Stimulated activated CD8-positive, alpha-beta memory T cell treated with anti-CD3 and anti-CD28 coated beads, Interleukin-15, amount 100 ng/mL, for 4 hours (primary cell): ENCODE measurements at places on chromosomes 1 and 21.

DNA sequence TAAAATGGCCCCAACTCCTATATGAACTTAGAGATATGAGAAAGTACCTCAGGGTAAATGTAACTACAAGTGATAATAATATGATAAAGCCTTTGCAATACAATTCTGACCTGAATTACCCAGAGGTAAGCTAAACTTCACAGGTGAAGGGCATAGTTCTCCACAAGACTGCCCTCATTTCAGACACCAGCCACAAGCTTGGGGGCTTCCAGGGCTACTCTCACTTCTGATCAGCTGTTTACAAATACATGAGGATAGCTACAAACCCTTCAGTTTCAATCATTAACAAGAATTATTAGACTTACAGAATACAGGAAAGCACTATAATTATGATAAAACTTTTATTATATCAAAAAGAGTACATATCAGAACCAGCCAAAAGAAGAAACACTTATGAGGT lies 18.7 kb upstream of the DPH5 start:
- DNase-seq: no peak

DNA sequence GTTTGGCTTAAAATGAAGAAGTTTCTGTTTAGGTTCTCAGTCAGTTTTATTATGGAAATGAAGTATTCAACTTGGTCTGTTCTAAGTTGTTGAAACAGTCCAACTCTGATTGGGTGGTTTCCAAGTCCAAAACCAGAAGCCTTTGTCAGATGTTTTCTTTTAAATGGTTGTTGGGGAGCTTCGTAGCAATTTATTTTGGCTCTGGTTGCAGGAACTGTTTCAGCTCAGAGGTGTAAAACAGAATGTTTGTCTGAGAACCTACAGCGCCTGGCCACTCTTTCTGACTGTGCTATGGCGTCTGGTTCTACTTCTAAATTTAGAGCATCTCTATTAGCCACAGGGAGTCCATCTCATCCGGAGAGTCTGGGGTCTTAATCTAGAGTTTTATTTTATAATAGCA lies 582.6 kb upstream of the TMPRSS15 start:
- DNase-seq: no peak

- no peak for DNase-seq
Observed at GRCh38 chr1:170881268-170882265, 53.8 kb upstream of the MROH9 start.

GRCh38 chr1:198713081-198713480 lies 74.2 kb downstream of the PTPRC start:
- DNase-seq: no peak

- DNase-seq: no peak
Observed at GRCh38 chr1:66437136-66437401, 96.9 kb upstream of the SGIP1 start.

GRCh38 chr21:38768471-38769063 lies 37.2 kb upstream of the ETS2 start:
- DNase-seq: no peak

DNA sequence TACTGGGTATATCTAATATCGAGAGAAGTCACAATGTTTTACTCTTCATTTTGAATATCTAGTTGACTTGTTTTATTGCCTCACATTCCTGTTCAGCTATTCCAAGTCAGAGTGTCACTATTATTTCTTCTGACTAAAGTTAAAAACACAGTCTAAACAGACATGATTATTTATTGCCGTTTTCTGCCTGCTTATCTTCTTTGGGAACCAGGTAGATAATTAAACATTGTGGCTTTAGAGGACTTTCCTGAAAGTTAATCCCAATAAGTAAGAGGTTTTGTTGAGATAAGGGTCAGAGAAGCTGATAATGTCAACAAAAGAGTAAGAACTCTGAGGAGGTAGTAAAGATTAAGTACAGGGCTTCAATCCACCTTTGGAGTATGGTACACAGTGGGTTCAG lies 53.8 kb downstream of the PCNX2 start:
- DNase-seq: no peak

GRCh38 chr21:30206551-30207251 lies 9.2 kb downstream of the CLDN8 start:
- DNase-seq: no peak

- DNase-seq: no peak
Observed at GRCh38 chr1:17039522-17039921, 14.3 kb downstream of the SDHB start.

- no peak for DNase-seq
Observed at GRCh38 chr1:3902571-3903091, 2.6 kb upstream of the C1orf174 start.

GRCh38 chr1:113192242-113192641 lies 119.2 kb downstream of the LRIG2 start:
- no peak for DNase-seq

GRCh38 chr1:180028864-180029263 lies 74.3 kb downstream of the CEP350 start:
- no peak for DNase-seq

DNA sequence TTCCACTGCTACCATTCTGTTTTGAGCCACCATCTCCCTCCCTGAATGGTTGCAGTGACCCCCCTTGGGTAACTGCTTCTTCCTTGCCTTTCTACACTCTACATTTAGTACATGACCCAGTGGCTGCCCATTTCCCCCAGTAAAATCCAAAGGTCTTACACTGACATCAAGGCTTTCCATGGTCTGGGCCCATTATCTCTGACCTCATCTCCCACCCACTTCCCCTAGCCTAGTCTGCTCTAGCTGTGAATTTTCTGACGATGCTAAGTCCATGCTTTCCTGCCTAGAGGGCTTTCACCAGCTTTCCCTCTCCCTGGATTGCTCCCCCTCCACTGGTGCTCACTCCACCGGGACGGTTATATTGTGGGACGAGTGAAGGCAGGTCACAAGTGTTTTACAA lies 219.2 kb downstream of the RYR2 start:
- no peak for DNase-seq

GRCh38 chr1:219460896-219461815 lies 151.7 kb downstream of the ZC3H11B start:
- DNase-seq: no peak

DNA sequence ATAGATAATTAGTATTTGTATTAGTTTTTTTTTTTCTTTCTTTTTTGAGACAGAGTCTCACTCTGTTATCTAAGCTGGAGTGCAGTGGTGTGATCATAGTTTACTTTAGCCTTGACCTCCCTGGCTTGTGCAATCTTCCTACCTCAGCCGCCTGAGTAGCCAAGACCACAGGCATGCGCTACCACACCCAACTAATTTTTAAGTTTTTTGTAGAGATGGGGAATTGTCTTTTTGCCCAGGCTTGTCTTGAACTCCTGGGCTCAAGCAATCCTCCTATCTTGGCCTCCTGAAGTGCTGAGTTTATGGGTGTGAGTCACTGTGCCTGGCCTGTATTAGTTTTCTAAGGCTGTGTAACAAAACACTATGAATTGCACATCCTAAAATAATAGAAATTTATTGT lies 58.3 kb downstream of the MSH4 start:
- no peak for DNase-seq

- DNase-seq: no peak
Observed at GRCh38 chr1:44964396-44964795, 22.0 kb downstream of the EIF2B3 start.

- no peak for DNase-seq
Observed at GRCh38 chr1:17734609-17735008, 20.5 kb upstream of the ACTL8 start.

GRCh38 chr1:221634606-221635005 lies 107.3 kb downstream of the DUSP10 start:
- DNase-seq: no peak

DNA sequence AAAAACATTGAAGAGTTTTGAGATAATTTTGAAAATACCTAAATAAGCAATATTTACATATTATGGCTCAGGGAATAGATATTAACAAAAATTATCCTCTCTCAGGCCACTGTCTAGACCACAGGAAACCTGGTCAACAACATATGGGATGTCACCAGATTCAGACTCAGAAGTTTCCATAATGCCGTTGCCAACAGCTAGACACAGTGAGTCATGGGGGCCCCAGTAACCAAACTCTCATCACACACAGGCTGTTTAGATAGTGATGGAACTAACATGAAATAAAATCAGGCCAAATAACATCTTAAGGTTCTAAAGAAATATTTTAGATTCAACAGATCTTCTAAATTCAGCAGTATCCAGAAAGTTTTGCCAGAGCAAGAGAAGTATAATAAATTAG lies 681.7 kb upstream of the ADAMTS5 start:
- DNase-seq: no peak

GRCh38 chr1:218219460-218219859 lies 65.6 kb upstream of the RRP15 start:
- DNase-seq: no peak

DNA sequence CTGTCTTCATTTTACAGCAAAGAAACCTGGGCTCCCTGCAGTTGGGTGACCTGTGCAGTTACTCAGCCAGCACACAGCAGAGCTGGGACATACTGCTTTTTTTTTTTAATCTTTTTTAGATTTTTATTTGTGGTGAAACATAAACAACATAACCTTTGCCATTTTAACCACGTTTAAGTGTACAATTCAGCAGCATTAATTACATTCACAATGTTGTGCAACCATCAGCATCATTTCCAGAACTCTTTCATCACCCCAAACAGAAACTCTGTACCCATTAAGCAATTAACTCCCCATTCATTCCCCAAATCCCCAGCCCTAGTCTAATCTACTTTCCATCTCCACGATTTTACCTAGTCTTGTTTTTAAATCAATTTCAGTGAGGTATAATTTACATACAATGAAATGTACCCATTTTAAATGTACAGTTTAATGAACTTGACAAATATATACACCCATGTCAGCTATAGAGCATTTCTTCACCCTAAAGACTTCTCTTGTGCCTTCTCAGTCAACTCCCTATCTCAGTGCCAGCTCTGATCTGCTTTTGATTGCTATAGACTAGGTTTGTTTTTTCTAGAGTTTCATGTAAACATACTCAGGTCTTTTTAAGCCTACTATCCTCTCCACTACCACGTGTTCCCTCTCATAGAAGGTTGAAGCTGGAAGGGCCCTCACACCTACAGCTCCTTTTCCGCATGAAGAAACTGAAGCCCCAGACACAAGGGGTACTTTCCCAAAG lies 37.8 kb upstream of the C8B start:
- no peak for DNase-seq

- DNase-seq: no peak
Observed at GRCh38 chr1:160438935-160439334, 38.6 kb downstream of the VANGL2 start.

- no peak for DNase-seq
Observed at GRCh38 chr1:22816067-22816775, 105.6 kb downstream of the EPHB2 start.

- no peak for DNase-seq
Observed at GRCh38 chr1:54716299-54717047, 812 bp downstream of the TTC4 start.

DNA sequence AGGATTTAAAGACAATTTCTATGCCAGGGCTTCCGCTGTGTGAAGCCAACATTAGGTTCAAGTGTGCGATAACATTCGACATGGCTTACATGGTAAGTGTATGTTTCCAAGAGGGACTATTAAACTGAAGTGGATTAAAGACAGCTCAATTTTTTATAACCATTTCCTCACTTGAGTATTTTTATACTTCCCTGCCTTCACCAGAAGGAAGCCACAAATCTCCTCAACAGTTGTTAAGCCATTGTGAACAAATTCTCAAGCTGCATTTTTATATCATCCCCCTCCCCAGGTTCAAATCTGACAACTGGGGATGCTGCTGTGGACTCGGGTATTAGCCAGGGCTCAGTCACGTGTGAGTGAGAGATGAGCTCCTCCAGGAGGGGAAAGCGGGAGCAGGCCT lies 116.3 kb downstream of the RHOU start:
- no peak for DNase-seq

GRCh38 chr1:168920456-168921094 lies 185.9 kb upstream of the ATP1B1 start:
- no peak for DNase-seq

GRCh38 chr1:43285269-43285990 lies at the start of gene C1orf210:
Gene C1orf210 (minus strand): TSS chr1:43285581. CDS start chr1:43283270, 2,311 bp downstream.
- DNase-seq: no peak

- no peak for DNase-seq
Observed at GRCh38 chr1:240031009-240031408, 60.7 kb upstream of the FMN2 start.

DNA sequence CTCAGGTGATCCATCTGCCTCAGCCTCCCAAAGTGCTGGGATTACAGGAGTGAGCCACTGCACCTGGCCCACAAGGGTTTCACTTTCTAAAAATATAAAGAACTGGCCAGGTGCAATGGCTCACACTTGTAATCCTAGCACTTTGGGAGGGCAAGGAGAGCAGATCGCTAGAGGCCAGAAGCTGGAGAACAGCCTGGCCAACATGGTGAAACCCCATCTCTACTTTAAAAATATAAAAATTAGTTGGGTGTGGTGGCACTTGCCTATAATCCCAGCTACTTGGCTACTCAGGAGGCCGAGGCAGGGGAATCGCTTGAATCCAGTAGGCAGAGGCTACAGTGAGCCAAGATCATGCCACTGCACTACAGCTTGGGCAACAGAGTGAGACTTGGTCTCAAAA lies 25.7 kb downstream of the MRPL39 start:
- DNase-seq: no peak

DNA sequence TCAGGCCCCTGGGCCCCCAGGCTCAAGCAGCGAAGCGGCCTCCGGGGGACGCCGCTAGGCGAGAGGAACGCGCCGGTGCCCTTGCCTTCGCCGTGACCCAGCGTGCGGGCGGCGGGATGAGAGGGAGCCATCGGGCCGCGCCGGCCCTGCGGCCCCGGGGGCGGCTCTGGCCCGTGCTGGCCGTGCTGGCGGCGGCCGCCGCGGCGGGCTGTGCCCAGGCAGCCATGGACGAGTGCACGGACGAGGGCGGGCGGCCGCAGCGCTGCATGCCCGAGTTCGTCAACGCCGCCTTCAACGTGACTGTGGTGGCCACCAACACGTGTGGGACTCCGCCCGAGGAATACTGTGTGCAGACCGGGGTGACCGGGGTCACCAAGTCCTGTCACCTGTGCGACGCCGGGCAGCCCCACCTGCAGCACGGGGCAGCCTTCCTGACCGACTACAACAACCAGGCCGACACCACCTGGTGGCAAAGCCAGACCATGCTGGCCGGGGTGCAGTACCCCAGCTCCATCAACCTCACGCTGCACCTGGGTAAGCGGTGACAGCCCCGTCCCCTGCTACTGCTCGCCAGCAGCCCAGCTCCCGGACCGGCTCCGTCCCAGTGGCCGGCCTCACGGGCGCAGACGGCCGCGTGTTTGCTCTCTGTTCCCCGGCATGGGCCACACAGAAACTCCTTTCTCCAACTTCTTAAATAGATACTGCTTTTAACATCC lies 539 bp downstream of the LAMC1 start:
- no peak for DNase-seq

GRCh38 chr1:233704170-233704897 lies 90.4 kb downstream of the KCNK1 start:
- DNase-seq: no peak

- DNase-seq: no peak
Observed at GRCh38 chr1:25614501-25615171, 2.0 kb upstream of the MAN1C1 start.
